ENCODE measurements at places on chromosomes 5 and 9.

DNA sequence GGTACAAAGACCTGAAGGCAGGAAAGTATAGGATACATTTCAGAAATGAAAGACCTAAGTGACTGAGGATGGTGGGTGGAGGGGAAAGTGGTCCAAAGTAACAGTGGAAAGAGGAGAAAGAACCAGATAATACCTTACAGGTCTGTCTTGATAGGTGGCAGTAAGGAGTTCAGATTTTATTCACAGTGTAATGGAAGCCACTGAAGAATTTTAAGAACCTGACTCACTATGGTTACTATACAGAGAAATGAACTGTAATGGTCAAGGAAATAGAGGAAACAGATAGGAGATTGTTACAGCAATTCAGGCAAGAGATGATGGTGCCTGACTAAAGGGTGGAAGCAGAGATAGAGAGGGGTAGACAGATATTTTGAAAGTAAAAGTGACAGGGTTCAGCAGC, 46.5 kb downstream of the EPB41L4A start:
- no peak for DNase-seq

DNA sequence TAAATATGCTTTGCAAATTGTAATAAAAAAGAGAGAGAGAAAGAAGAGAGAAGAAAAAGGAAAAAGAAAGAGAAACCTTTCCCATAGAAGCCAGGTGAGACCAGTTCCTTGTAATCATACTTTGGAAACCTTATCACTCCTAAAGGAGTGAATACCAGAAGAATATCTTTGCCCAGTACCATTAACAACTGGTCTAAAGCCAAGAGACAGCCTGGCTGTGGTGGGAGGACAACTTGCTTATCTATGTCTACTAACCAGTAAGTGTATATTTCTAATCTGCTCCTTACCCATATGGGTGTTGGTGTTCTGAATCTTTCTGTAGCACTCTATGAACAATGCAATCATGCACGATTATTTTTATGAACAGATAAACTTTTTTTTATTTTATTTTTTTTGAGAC, 10.5 kb upstream of the TXN start:
- no peak for DNase-seq

GRCh38 chr5:5752844-5753243, 330.4 kb downstream of the ICE1 start:
- DNase-seq = no peak

GRCh38 chr5:165714598-165714997, 2209.2 kb downstream of the MAT2B start:
- no peak for DNase-seq

DNA sequence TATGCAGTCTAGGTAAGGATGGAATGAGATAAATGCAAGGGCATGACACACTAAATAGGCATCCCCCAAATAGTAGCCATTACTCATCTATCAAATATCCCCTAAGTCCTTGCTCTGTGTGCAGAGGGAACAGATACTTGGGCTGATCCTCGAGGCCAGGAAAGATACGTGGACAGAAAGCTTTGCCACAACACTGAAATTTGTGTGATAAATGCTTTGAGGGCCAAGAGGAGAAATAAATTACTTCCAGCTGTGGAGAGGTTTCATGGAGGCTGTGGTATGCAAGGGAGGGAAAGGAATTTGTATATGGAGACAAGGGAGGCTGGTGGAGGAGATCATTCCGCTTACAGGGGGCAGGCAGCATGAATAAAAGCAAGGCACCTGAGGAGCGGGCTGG, 18.5 kb downstream of the ATOX1 start:
- peak; percentile 93 for DNase-seq

DNA sequence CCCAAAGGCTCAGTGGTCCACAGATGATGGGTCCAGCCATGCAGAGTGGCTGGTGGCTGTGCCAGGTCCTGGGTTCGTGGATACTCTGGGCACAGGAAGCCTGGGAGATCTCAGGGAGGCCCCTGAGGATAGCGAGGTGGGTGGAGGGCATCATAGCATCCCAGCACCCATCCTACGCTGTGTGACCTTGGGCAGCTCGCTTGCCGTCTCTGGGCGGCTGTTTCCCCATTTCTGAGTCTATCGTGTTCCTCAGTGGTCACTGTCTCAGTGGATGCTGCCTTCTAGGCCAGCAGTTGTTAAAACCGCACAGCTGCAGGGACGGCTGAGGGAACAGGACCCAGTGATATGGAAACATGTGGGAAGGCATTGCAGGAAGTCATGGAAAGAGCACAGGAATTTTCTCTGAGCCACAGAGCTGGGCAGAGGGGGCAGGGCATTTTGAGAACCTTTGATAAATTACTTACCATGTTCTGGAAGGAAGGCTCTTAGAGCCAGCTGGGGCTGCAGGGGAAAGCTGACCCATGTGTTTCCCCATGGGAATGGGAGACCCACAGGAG, 86.4 kb upstream of the COL5A1 start:
- DNase-seq = no peak

DNA sequence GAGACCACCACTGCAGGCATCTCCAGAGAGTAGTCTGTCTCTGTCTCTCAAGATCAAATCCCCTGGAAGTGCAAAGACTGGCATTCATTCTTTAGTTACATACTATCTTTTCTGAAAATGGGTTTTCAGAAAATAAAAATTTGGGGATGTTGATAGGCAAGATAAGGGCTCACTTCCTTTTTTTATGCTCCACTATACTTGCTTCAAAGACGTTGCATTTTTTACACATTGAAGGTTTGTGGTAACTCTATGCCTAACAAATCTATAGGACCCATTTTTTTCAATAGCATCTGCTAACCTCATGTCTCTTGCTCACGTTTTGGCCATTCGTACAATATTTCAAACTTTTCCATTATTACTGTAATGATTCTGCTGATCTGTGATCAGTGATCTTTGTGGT, 37.0 kb downstream of the DMAC1 start:
- no peak for DNase-seq

DNA sequence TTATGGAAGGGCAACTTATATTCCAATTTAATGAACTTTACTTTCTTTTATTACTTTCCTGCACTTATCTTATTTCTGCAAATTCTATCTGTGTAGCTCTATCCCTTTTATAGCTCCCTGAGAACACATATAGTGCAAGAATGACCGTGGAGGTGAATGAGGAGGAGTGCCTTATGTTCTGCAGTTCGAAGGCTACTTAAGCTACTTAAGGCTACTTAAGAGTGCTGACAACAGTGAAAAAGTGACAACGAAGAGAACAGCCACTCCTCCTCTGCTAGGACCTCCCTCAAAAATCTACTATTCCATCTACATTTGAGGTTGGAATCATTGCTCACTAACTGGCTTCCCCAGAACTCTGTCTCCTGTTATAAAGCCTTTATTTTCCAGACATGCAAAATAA, 1365.7 kb upstream of the C9orf72 start:
- DNase-seq = no peak

- DNase-seq = no peak
These were observed 116.5 kb downstream of the ANKRD55 start for GRCh38 chr5:56116599-56117141.

DNA sequence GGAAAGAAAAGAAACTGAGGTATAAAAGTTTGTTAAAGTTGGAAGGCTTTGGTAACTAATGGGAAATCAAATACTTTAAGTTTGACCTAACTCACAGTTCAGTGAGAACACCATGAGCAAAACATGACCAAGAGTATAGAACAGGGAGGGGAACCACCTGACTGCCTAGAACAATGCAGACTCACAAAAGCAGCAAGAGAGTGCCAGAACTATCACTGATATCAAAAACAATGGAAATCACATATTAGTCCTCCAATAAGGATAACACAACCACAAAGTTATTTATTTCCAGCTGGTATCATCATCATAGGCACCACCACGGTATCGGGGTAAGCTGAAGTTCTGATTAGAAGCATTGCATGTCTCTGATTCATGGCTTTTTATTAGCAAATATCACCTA, 77.5 kb downstream of the TRPM6 start:
- DNase-seq = no peak

GRCh38 chr9:138050472-138051330, 173.1 kb downstream of the CACNA1B start:
- DNase-seq = no peak

DNA sequence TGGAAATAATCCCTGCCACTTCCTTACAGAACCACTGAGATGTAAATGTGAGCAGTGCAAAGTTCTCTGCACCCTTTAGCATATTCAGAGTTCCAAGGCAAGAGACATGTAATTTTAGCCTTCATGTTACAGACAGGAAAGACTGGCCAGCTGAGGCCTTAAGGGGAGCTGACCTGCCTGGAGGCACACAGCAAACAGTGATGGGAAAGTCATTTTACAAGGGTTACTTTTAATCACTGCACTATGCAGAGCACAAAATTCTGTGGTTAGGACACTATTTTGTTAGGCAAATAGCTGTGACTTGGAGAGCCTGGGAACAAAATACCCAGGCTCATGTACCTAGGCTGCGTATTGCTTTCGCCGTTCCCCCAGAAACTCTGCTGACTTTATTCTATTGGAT, 30.2 kb upstream of the TNIP1 start:
- DNase-seq = no peak

DNA sequence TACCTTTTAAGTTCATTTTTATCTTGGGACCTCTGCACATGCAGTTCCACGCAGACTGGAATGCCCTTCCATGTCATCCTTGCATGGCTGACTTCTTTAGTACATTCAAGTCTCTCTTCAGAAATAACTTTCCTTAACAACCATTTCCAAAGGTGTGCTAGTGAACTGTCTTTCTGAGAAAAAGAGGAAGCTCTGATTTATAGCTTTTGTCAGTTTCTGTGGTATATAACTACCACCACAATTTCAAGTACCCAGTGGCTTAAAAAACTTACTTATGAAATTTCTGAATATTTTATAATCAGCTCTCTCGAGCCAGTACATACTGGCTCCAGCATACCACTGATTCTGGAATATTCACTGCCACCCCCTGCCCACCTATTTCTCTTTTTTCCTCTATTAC, 1613.8 kb downstream of the MAT2B start:
- no peak for DNase-seq

DNA sequence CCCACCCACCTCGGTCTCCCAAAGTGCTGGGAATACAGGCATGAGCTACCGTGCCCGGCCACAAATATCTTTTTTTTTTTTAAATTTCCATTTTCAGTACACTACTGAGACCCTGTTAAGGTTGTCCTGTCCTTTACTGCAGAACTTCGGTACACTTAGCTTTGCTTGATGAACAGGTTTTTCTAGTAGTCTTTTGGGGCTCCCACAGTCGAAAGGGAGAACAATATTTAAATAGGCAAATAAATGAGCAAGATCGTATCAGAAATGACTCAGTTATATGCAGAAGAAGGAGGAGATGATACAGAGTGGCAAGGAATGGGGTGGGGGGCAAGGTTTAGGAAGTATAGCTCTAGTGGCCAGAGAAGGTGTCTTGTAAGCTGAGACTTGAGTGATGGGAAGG, 52.7 kb downstream of the MSX2 start:
- no peak for DNase-seq

DNA sequence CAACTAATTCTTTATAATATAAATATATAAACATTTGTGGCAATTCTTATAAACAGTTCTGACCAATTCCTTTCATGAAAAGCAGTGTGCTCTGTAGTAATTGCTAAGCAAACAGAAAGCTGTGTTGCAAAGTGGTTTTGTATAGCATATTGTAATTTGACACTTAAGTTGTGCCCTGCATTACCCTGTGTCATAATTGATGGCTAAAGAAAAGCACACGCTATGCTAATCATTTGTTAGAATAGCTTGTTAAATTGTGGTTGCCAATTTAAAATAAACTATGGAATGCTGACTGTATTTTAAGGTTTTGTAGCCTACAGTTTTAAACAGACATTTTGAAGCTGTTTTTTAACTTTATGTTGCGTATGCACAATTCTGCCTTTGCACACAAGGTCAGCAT, 140.0 kb downstream of the PBX3 start:
- DNase-seq = no peak

GRCh38 chr5:67815455-67816391, 399.8 kb upstream of the PIK3R1 start:
- no peak for DNase-seq

GRCh38 chr5:58081435-58081834, 378.5 kb downstream of the PLK2 start:
- DNase-seq = no peak

GRCh38 chr9:137435980-137436760, 5.0 kb downstream of the ENTPD8 start:
- DNase-seq = peak; percentile 63

DNA sequence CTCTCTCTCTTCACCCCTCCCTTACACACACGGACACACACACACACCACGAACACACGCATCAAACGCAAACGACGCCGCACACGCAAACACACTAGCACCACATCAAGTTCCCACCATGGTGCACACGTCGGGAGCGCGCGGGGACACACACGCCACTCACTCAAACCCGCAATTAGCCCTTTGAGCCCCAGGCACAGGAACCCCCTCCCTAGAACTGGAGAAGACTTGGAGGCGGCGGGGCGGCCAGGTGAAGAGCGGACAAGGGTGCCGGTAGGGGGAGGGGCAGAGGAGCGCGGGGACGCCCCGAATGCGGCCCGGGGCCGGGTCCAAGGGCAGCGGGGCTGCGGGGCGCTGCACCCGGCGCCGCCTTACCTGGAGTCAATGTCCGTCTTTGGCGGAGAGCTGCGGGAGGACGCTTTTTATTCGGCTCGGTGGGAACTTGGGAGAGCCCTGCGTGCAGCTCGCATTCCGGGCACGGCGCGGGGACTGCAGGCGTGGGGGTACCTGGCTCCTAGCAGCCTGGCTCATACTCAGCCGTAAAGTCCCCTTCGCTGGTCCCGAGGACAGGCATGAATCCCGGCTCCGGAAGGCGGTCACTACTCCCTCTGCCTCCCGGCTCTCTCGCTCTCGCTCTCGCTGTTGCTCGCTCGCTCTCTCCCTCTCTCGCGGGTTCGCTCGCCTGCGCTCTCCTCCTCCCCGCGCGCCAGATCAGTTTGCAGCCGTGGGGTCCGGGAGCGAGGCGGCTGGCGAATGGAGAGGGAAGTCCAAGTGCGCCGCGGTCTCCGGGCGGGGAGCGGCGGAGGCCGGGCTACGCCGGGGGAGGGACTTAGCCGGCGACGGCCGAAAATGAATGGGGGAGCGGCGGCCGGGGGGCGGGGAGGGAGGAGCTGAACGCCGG, at the start of gene BRINP1:
Gene BRINP1, minus strand, starts transcription at position 755 of the 901 bp plus-strand sequence. CDS start 56,080 bp downstream, outside the sequence.
- DNase-seq = peak; percentile 18

- DNase-seq = peak; percentile 61
These were observed 76.1 kb downstream of the ADAMTS2 start for GRCh38 chr5:179268966-179269693.

DNA sequence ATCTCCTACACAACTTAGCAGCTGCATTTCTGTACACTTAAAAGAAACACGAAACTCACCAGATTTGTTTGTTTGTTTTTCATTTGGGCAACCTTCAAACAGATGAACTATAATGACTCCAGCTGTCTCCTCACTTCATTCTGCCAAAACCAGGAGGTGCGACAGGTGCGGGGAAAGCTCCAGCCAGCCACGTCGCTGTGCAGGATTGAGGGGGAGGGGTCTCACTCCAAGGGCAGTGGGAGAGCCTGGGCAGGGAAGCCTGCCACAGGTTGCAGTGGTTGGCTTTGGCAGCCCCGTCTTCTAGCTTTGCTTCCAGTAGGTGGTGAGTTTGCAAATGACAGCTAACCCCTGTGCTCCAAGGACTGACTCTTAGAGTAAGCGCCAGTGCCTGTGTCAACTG, 215.8 kb downstream of the CEMIP2 start:
- DNase-seq = no peak
